Uterus (tissue), 4 donors: ENCODE measurements at places on chromosomes 13 and 19. TPM values are rescaled to one million over a fixed set of nuclear protein-coding genes. Genes with fewer than 3 reads are reported as not detected.

PNMA8B gene
- not detected for total RNA-seq

CEACAM20 gene
- total RNA-seq, result not detected

GRCh38 chr13:20716951-20717350, 13.5 kb downstream of the IL17D start:
- H3K27ac ChIP-seq, result no peak overlapping the region
- no peaks in the 10 kb centered on the region for H3K36me3 ChIP-seq
- H3K27me3 ChIP-seq, result no peaks in the 10 kb centered on the region
- no peak overlapping the region for H3K4me3 ChIP-seq
- DNase-seq, result no peak
- no peaks in the 10 kb centered on the region for H3K4me1 ChIP-seq

GRCh38 chr13:100815476-100816046, 141.0 kb upstream of the TMTC4 start:
- H3K4me1 ChIP-seq, result no peaks in the 10 kb centered on the region
- H3K27ac ChIP-seq, result no peak overlapping the region
- no peak for DNase-seq
- H3K36me3 ChIP-seq, result no peaks in the 10 kb centered on the region
- no peak overlapping the region for H3K4me3 ChIP-seq

- H3K27me3 ChIP-seq, result no peaks in the 10 kb centered on the region
- DNase-seq, result no peak
- H3K4me1 ChIP-seq, result no peaks in the 10 kb centered on the region
Measured at GRCh38 chr13:105990256-105990958, 545.1 kb downstream of the EFNB2 start.
